Aorta (tissue), 5 donors: ENCODE measurements at places on chromosomes 2 and 18. TPM values are rescaled to one million over a fixed set of nuclear protein-coding genes. Genes with fewer than 3 reads are reported as not detected.

DNA sequence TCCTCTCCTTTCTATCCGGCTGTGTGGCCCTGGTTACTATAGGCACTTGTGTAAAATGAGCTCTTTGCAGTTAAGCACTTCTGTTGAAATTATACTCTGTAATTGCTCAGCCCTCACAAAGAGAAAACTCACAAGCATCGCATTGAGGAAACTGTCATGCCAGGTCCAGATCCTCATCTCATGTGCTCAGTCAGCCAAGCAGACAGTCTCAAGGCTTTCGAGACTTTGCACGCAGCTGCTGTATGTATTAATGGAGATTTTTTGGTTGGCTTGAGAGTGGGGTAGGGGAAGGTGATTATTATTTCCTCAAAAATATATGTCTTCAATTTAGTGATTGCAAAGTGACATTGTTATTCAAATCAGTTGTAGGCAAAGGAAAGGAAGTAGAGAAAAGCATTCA is 33.0 kb upstream of the PHLPP1 start:
- DNase-seq, result no peak

- no peak for DNase-seq
Measured at GRCh38 chr2:237434866-237435311, 20.9 kb upstream of the COL6A3 start.

- DNase-seq, result no peak
Measured at GRCh38 chr2:209368406-209368805, 55.4 kb upstream of the MAP2 start.

GRCh38 chr2:175293776-175294175 is 112.3 kb upstream of the ATP5MC3 start:
- no peak for DNase-seq

- no peak for DNase-seq
Measured at GRCh38 chr2:224999321-224999720, 42.9 kb downstream of the DOCK10 start.

GRCh38 chr2:193349642-193350041 is 1154.9 kb upstream of the TMEFF2 start:
- no peak for DNase-seq

DNA sequence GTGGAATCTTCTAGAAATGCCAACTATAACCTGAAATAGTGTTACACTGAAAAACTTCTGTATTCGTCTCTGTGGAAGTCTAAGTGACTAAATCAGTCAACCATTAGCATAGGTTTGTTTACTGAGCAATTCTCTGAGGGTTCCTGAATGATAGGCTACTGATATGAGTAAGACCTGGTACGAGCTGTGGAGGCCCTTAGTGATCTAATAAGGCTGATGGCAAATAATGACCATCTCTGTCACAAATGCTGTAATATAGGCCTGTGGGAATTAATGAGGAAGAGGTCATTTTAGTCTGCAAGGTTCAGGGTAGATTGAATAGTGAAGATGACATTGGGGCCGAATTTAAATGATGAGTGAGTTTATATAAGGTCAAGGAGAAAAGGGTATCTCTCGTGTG is 82.5 kb downstream of the MGAT5 start:
- no peak for DNase-seq

DNA sequence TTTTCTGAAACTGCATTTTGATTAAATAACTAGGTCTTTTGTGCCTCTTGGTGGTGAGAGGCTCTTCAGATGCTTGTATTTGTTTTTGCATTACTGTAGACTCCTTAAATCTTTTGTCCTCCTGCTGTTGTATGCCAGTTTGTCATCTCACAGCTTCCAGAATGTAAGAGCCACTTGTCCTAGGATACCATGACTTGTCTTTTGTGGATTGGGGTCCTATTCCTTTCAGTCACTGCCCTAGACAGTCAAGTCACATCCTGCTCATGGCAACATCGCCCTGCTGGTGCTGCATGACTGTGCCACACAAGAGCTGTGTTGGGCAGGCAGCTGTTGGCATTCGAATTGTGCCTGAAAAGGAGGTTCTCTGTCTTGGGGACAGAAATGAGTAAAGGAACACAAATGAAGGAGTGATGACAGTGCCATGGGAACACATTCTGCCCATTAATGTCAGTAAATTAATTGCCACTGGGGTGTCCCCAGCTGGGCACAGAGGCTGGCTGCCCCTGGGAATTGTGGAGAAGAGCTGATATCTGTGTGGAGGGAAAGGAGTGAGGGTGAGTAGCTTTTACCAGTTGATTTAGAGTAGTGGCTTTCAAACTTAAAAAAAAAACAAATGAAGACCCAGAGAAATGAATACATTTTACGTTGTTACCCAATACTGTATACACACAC is 140.3 kb downstream of the ARL6IP6 start:
- DNase-seq, result no peak

DNA sequence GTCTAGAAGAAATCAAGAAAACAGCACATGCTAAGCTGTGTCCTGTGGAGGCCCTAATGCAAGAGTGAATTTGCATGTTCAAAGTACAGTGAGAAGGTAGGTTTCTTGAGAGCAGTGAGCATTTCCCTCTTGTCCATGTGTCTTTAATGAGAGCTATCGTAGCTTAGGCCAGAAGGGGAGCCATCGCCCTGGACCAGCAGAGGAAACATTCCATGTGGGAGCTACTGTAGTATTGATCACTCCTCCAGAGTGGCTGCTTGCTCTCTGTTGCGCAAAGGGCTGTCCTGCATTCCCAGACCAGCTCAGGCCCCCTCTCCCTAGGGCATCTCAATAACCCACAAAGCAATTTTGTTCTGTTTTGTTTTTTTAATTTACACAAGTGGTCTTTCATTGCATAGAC is 950.1 kb downstream of the CNTNAP5 start:
- no peak for DNase-seq

DNA sequence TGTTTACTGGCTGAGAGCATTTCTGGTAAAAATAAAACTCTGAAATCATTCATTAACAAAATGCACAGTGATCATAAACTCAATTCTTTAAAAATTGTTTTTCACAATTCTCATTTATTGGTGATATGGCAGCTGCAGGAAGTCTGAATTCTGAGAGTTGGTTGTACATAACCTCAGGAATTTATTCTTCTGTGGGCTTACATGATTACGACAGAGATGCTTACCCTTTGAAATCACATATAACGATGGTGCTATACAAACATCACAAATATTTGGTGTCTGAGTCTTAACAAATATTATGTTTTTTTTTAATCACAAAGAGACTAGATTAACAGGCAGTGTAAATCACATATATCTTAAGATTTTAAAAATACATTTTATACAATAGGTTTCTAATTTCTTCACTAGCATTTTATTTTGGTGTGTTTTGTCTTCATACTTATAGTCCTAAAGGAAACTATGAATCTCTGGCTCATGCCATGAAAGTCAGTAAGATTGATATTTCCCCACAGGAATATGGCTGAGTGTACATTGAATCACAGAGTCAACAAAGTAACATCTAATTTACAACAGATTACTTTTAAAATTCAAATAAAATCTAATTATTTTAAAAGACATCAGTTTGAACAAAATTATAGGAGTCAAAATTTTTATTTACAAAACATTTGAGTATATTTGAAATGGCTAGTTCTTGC is 318.8 kb upstream of the THUMPD2 start:
- DNase-seq, result no peak

GRCh38 chr18:73881396-73881917 is 266.2 kb downstream of the FBXO15 start:
- DNase-seq, result no peak

GRCh38 chr2:97974471-97974870 is 21.3 kb downstream of the TMEM131 start:
- no peak for DNase-seq

DNA sequence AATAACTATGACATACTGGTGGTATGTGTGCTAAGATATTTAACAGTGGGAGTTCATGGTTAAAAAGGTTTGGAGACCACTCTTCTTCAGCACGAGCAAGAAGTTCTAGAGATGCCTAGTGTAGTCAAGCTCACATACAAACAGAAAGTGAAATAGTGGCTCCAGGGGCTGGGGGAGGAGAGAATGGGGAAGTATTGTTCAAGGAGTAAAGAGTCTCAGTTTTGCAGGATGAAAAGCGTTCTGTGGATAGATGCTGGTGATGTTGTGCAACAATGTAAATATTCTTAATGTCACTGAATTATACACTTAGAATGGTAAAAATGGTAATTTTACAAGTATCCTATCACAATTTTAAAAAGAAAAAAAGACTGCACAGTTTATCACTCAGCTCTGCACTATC is 29.0 kb upstream of the EPAS1 start:
- no peak for DNase-seq

GRCh38 chr2:229431327-229431954 is 160.4 kb upstream of the PID1 start:
- no peak for DNase-seq

ITGB6 gene
- not detected for total RNA-seq

NPHP1 gene
- total RNA-seq, result 8.3 TPM

EMILIN1 gene
- 200 TPM for total RNA-seq

GBX2 gene
- total RNA-seq, result not detected

CCDC85A gene
- total RNA-seq, result 5.6 TPM

IGFBP2 gene
- 657 TPM for total RNA-seq

GREB1 gene
- total RNA-seq, result 8.6 TPM

ST8SIA3 gene
- not detected for total RNA-seq

PROKR1 gene
- total RNA-seq, result not detected

MGAT4A gene
- 41.0 TPM for total RNA-seq

ANKRD44 gene
- total RNA-seq, result 53.3 TPM

VWC2L gene
- not detected for total RNA-seq

PARD6G gene
- total RNA-seq, result 3.8 TPM
